DMS79 treated with DMSO at 0.1 percent for 48 hours (cell line): ENCODE measurements at places on chromosomes 2 and 18.

DNA sequence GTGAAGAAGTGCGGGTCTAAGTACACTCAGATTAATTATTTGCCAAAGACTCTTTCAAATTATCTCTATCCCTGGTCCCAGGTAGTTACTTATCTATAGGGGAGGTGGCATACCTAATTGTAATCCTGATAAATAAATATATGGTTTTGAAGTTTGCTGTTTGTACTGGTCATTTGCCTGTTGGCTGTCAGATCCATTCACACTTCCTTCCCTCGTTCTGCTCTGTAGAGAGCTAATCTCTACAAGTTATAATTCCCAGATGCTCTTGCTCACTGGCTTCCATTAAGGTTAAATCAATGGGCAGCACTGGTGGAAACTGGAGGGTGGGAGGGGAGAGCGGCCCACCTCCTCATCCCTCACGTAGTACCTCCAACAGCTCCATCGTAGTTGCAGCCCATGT, 447.1 kb downstream of the TXNL1 start:
- no peak for DNase-seq

GRCh38 chr2:24870891-24871705, 48.9 kb downstream of the ADCY3 start:
- no peak for DNase-seq

DNA sequence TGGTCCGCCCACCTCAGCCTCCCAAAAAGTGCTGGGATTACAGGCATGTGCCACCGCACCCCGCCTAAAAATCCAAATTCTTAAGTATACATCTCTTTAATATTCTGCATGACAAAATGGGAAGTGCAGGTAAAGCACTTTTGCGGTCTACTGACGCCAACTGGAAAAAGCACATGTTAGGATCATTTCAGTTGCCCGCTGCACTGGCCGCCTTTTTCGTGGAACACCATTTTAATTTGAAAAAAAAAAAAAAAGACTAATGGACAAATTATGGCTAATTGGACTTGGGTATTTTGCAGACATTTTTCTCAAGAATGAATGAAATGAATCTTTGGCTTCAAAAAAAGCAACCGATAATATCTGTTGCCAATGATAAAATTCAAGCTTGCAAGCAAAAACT, 129.3 kb upstream of the GPC1 start:
- DNase-seq, result no peak

DNA sequence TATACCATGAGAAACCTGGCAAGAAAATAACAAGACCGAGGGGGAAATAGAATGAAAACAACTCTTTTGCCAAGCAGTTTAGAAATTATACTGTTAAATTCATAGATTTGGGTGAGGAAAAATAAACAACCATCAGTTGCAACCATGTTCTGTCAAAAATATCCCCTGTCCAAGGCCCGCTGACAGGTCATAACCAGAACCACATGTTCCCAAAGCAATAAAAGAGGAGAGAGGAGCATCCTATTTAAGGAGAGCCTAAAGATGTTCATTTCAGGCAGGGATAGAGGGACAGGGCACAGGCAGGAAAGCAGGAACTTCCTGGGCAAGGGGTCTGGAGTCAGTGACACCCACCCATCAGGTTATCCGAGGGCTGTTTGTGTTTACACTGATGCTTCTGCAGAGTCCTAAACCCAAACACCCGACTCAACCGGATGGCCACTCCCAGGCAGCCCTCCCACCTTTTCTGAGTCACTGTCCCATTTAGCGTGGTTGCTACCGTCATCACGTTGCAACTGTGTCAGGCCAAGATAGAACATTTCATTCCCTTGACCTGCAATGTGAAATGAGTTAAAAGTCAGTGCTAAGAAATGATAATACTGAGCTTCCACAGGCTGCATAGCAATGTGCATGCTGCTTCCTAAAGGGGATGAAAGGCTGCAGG, 468.3 kb upstream of the RAB12 start:
- no peak for DNase-seq

DNA sequence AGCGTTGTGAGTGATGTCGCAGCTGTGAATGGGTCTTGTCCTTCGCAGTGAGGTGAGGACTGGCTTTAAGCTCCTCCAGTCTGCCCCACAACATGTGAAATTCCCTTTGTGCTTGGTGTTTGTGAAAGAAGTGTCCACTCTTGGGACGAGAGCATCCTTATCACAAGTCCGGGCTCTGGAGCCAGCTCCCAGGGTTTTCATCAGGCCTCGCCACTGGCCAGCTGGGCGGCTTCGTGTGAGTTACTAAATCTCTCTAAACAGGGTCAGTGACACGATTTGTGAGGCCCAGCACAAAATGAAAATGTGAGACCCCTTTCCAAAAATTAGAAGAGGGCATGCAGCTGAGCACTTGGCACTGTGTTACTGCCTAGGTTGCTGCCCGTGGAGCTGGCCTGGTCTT, 115.9 kb downstream of the VAPA start:
- no peak for DNase-seq

DNA sequence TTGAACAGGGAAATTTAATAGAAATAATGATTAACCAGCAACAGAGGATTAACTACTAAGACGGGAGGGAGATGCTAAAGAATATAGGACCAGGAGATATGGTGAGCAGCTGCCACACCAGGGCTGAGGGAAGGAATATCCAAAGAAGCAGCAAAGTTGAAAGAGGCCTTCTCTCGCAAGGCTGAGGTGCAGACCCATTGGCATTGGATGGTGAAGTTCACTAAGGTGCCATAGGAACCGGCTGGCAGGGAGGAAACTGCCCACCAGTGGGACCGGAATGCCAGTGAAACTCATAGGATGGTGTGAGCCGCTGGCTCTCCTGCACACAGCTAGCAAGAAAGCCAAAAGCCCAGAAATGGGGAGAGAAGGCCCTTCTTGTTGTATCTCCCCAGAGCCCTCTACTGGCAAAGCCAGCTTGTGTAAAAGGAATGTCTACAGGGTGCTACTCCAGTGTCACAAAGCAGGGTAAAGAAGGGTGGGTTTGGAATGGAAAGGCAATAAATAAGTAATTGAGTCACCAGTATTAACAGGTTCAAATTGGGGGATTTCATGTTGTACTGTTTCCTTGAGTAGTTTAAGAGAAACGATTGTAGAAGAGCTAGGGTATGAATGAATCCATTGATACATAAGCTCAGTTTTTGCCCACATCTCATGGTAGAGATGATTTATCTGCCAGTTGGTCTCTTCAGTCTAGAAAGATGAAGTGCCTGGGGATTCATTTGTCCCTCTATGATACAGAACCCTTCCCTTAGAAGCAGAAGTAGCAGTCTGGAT, 36.0 kb downstream of the FARP2 start:
- no peak for DNase-seq

GRCh38 chr2:558302-558642, 118.9 kb downstream of the TMEM18 start:
- DNase-seq, result no peak

DNA sequence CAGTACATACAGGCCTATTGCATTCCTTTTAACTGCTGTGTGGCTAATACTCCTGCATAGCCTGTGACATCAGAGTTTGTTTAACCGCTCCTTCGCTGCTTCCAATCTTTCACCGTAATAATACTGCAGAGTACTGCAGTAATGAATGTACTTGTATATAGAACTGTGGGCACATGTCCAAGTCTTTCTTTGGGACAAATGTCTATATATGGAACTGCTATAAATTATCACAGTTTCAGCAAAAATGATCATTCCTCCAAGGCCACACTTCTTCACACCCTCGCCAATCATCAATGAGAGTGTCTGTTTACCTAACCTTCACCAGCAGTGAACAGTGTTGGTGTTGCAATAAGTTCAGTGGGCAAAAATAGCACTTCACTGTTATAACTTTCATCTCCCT, 230.4 kb downstream of the SP3 start:
- no peak for DNase-seq

- DNase-seq, result no peak
Observed at GRCh38 chr2:231519975-231520555, 10.2 kb downstream of the NMUR1 start.

GRCh38 chr2:174752403-174753037, 11.8 kb downstream of the CHRNA1 start:
- no peak for DNase-seq

DNA sequence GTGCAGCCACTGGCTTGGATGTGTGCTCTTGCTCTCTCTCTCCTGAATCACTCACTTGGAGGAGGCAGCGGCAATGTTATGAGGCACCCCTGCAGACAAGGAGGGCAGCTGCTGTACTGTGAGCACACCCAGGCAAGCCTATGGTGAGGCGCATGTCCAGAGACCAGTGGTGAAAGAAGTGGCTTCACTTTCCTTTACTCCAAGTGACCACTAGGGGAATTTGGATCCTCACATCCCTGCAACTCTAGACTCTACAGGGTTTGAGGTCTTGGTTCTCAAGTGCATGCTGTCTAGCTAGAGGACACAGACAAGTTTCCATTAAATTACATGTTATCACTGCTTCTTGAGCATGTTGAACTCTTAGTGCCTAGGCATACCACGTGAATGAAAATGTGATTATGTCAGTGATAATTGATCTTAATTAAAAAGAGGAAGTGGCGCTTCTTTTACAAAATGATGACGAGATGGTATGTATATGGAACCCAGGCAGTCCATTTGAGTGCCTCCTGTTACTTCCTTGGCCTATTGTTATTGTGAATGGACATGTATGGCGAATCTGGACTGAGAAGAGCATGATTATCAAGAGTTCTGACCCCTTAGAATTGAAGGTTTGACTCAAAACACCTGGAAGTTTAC, 181.0 kb upstream of the CDH2 start:
- no peak for DNase-seq

DNA sequence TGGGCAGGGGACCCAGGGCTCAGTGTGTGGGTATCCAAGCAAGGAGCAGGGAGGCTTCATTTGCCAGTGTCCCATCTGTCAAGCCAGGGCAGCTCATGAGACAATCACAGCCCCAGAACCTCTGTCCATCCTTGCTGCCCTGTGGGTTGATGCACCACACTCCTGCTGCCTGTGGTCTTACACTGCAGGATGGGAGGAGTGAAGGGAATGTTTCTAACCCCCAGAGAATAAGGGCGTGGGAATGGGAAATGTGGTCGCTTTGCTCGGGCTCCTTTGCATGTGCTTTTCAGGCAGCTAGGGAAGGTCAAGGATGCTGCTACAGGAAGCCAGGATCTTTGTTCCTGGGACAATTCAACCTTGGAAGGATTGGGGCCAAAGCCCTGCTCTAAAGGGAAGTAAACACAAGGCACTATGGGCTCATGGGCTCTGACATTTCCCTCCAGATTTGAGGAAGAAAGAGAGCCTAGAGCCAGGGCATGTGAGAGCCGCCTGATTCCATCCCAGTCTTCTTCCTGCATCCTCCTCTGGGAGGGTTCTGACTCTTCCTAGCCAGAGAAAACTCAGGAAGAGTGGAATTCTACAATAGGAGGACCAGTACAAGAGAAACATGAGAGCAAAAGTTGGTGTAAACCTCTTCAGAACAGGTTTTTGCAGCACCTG, 18.8 kb upstream of the MAP3K20 start:
- DNase-seq, result no peak

- no peak for DNase-seq
Observed at GRCh38 chr2:14306268-14306861, 326.2 kb upstream of the LRATD1 start.

DNA sequence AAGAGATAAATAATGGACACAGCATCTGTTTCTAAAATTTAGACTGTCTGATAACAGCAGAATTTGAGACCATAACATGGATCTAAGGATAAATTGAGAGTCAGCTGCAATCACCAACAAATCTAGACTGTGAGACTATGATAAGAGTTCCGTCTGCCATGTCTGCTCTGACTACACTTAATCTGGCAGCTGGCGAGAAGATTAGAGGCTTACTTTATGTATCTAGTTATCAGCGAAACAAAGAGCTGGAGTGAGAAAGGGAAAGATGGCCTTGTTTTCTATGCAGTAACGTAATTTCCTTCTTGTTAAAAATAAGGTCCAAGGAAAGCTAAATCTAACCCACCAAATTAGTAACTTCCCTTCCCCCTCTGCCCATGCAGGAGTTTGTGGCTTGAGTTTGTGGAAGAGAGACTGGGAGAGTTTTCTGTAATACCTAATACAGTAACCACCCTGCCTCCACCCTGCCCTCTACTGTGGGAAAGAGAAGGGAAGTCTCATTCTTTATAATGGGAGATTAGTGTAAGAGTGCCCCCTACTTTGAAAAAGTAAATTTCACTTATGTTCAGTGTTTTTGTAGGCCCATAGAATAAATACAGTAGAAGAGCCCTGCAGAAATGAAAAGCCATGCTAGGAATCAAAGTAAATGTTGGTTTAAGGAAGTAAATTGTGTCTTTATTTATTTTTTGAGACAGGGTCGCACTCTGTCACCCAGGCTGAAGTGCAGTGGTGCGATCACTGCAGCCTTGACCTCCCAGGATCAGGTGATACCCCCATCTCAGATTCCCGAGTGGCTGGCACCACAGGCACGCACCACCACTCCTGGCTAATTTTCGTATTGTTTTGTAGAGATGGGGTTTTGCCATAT, 27.5 kb downstream of the EML4 start:
- DNase-seq, result no peak

DNA sequence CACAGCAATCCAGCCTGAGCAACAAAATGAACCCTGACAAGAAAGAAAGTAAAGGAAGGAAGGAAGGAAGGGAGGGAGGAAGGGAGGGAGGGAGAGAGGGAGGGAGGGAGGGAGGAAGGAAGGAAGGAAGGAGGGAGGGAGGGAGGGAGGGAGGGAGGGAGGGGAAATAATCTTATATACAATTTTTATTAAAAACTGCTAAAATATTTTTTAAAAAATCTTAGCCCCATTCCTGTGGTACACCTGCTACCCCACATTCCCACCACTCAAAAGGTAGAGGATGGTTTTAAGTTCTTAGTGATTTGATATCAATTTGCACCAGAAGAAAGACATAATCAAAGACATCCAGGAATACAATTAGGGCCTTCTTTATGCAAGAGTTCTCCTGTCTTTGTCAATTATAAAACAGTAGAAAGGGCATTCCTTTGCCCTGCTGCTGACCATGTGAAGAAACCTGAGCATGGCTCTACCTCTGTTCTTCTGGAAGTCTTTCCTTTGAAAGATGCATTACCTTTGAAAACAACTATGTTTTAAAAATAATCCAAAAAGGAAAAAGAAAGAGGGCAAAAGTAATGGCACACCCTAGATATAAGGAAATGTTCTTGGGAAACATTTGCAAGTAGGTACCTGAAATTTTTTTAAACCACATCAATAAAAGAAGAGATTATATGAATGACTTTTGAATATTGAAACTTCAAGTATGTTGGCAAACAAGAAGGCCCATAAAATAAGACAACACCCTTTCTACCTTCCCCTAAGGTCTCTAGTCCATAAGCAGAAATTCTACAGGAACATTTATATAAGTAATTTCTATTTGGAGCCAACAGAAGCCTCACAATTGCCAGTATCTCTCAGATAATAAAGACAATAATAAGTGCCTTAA, 33.7 kb upstream of the ACVR2A start:
- no peak for DNase-seq

DNA sequence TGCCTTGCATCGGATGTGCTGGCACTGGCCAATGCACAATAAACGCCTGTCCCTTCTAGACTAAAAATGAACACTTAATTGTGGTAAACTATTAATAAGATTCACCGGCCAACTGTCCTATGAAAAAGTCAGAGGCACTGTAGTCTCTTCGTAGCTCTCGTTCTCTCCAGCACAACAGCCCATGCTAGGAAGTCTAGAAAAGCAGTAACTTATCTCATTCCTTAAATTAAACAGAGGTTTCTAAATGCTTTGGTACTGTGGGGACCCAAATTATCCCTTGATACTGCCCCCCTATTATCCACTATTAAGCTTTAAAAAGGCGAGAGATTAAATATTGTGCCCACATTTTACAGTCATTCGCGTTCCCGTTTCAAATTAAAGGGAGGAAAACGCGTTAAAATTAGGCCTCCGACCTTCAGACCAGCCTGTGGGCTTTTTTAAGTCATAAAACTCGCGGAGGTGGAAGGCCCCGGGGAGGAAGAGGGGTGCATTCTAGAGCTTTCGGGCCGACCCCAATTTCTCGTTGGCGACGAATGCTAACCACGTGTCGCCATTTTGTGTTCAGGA, 1.5 kb upstream of the PCBP1 start:
- no peak for DNase-seq

- peak; percentile 8 for DNase-seq
Observed at GRCh38 chr18:43789234-43790000, 512.1 kb upstream of the SYT4 start.
